ENCODE measurements at places on chromosomes 11 and 22. TPM values are rescaled to one million over a fixed set of nuclear protein-coding genes. Genes with fewer than 3 reads are reported as not detected.

Gene CAT
- total RNA-seq: 100 TPM

Gene MMP3
- total RNA-seq: not detected

Gene MOGAT2
- total RNA-seq: not detected

Gene PKP3
- 3.5 TPM for total RNA-seq

Gene OSM
- not detected for total RNA-seq

Gene MFNG
- 0.24 TPM for total RNA-seq

Gene TBC1D10A
- total RNA-seq: 16.6 TPM
